ENCODE measurements at places on chromosomes 2 and 18.

- DNase-seq, result no peak
These were observed 114.9 kb upstream of the NT5C1B start for GRCh38 chr2:18704276-18704675.

DNA sequence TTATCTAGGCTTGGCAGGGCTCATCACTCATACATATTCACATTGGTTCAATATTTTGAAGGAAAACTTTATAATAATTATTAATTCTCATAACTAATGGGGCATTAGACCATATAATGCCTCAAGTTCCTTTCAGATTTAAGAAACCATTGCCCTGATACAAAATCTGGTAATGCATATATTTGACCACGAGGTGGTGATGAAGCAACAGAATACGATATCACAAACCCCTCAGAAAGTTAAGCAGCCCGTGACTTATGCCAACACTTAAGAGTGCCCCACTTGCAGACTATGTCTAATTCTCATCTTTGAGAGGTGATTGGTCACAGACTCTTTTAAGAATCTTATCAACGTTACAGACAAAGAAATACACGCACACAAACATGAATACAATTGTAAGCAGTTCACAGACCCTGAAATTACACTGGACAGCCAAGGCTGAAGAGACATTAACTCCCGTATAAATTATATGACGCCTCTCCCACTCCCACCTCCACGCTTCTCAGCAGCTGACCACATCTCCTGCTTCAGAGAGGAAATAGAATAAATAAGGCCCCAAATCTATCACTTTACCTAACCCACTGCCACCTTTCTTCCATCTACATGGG, 20.7 kb upstream of the DNAH6 start:
- DNase-seq, result peak; percentile 28

DNA sequence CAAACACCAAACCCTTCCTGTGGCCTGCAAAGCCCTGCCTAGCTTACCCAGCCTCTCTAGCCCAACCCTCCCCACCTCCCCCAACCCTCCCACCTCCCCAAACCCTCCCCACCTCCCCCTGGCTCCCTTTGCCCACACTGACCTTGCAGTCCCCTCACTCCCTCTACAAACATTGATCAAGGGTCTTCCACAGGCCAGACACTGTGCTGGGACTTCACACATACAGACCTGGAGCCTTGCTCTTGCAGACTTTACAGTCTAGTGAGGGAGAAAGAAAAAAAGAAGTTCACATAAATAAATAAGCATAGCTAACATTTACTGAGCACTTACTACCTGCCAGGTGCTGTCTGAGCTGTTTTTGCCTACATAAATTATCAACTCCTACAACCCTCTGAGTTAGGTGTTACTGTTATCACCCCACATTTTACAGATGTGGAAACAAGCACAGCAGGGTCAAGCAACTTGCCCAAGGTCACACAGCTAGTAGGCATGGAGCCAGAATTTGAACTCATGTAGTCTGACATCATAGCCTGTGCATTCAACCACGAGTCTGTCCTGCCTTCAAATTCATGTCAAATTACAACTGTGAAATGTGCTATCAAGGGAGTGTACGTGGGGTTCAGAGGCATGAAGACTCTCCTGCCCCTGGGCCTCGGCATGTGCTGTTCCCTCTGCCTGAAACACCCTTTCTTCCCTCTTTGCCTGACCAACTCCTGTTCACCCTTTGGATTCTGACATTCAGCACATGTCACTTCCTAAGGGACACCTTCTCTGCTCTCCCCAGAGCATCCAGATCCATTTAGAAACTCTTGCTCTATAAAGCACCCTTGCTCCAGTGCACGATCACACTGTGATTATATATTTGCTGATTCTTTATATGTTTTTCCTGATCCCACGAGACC, 209.9 kb downstream of the TNS1 start:
- no peak for DNase-seq

DNA sequence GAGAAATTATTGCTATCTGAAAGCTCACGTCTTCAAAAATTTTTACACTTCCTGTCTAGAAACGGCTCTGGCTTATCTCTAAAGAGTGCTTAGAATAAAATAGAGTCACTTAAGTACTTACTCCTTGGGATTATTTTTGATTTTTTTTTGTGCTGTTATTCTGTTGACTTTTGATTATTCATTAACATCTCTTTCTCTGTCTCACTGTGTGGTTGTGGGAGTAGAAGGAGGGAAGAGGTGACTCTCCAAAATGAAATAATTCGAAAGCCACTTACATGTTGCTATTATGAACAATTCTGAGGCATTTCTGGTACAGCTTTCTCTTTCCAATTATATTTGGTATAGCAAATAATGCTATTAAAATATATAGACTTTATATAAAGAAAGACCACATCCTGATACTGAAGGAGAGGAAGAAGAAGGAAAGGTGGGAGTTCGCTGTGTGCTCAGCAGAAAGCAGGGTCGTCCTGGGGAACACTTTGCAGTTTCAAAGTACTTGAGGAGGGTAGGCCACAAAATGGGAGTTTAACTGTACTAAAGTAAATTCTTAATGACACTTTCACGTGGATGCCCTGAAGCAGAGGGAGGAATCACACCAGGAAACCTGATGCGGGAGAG, 9.6 kb upstream of the MMADHC start:
- no peak for DNase-seq

DNA sequence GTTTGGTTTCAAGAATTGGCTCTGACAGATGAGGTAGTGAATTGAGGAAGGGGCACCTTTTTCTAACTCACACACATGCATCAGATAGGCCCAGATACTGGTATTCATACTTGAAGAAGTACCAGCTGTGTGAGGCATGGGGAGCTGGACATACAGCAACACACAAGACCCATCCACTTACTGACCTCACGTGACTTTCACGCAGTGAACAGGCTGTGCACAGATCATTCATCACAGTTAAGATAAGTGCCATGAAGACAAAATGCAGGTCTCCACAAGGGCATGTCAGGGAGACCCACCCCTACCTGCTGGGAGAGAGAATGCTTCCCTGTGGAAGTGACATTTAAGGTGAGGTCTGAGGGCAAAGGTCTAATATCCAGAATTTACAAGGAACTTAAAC, 38.6 kb downstream of the SP110 start:
- DNase-seq, result no peak

- DNase-seq, result no peak
These were observed 173.1 kb downstream of the ICOS start for GRCh38 chr2:204109681-204110080.

Data from stimulated activated CD4-positive, alpha-beta T cell treated with anti-CD3 and anti-CD28 coated beads, Interleukin-2, amount 100 ng/mL, for 4 hours (primary cell).